Heart left ventricle (tissue), 16 donors: ENCODE measurements at places on chromosomes 1 and 21. TPM values are rescaled to one million over a fixed set of nuclear protein-coding genes. Genes with fewer than 3 reads are reported as not detected.

Gene HSD3B1
- polyA plus RNA-seq: not detected

Gene AUNIP
- polyA plus RNA-seq: not detected

Gene TNFRSF14
- polyA plus RNA-seq: 22.5 TPM

Gene GJB4
- not detected for polyA plus RNA-seq

Gene CBR1
- 69.2 TPM for polyA plus RNA-seq

Gene TEDDM1
- not detected for polyA plus RNA-seq

Gene TAS1R1
- not detected for polyA plus RNA-seq

DNA sequence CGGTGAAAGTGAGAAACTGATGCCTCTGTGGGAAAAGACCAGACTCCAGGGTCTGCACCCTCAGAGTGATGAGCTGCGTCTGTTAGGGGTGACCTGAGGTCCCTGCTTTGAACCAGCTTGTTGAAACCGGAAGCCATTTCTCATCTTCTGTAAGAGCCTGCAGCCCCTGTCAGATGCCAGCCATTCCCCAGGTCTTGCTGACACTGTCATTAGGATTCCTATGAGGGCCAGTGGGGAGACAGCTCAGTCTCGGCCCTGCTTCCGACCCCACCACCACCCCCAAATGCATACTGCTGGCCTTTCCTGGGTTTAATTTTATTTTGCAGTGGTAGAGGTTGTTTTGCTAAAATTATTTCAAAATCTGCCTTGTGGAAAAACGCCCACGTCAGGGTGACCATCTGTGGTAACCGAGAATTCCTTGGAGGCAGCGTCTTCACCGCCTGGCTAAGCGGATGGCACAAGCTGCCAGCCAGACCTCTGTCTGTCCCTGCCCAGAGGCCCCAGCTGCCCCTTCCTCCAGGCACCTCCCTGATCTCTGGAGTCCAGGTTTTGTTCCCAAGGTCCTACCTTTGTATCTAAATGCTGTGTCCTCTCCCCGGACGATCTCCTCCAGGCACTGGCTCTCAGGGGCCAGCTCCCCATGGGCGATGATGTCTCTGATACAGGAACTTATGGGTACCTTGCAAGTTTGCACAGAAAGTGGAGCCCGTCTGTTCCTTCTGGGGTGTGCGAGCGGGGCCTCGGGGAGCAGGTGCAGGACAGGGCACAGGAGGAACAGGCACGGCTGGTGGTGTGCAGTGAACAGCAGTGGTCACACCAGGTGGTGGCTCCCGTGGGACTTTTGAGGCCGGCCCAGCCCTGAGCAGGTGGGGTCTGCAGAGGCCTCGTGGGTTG, 49.9 kb downstream of the PRKCZ start:
- peak; percentile 4 for DNase-seq

- DNase-seq: no peak
Measured at GRCh38 chr21:34526241-34526617, 14.2 kb upstream of the KCNE1 start.

GRCh38 chr1:31453384-31454079, 40.5 kb downstream of the SERINC2 start:
- DNase-seq: no peak

DNA sequence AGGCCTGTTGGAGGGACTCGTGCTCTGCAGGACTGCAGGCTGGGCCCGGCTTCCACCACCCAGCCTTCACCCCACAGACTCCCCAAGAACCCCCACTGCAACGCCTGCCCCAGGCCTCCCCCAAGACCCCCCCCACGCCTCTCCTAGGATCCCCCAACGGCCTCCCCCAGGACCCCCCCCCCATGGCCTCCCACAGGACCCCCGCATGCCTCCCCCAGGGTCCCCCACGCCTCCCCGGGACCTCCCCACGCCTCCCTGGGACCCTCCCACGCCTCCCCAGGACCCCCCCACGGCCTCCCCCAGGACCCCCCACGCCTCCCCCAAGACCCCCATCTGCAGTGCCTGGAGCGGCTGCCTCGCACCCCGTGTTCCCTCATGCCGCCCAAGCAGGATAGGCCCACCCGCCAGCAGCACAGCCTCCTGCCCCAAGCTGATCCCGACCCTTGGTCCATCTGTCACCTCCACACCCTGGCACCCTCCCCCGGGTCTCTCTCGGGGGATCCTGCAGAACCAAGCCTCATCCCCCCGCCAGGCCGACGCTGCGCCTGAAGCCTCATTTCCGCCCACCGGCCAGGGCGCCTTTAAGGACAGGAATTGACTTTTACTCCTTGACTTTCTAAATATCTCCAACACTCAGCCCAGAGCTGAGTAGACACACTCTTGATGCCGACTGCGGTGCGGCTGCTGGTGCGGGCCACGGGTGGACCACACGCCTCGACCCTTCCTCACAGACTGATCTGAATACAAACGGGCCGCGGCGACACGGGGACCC, 14.1 kb upstream of the RNF223 start:
- no peak for DNase-seq

- DNase-seq: no peak
Measured at GRCh38 chr1:78501203-78501602, 10.4 kb downstream of the PTGFR start.

- no peak for DNase-seq
Measured at GRCh38 chr1:59329412-59330053, 32.6 kb downstream of the FGGY start.

DNA sequence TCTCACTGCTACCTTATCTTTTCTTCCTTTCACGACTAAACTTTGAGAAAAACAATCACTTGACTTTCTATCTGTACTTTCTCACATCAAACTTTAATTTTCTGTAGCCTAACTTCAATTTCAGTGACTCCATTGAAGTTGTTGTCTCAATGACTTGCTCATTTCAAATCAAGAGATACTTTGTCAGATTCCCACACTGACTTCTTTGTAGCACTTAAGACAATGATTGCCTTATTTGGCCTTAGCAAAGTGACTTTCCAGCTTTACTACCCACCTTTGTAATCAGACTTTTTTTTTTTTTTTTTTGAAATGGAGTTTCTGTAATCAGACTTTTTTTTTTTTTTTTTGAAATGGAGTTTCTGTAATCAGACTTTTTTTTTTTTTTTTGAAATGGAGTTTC, 37.0 kb downstream of the AGO4 start:
- no peak for DNase-seq

DNA sequence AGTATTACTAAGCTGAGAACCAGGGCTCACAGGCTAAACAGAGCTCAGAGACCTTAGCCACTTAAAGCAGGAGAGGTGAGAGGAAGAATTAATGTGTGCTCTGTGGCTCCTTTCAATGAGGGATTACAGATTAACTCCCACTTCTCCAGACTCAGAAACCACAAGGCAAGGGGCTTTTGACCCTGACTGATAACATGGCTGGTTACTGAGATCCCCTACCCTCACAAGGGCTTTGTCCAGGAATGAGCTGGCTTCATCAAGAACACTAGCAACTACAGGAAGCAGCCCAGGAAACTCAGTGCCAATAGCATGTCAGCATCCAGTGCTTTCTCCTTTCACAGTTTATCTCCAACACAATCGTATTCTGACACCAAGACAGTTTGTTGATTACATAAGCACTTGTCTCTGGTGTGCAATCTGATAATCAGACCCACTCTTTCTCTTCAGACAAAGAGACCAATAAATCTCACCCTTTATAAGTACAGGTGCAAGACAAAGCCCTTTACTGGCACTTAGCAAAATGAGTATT, 38.8 kb downstream of the ERI3 start:
- DNase-seq: no peak

GRCh38 chr1:50610563-50610962, 187.3 kb upstream of the DMRTA2 start:
- no peak for DNase-seq

GRCh38 chr1:38392861-38393260, 346.3 kb upstream of the POU3F1 start:
- no peak for DNase-seq

GRCh38 chr1:167206166-167206835, 14.4 kb upstream of the POU2F1 start:
- no peak for DNase-seq

GRCh38 chr1:157110003-157110402, 10.4 kb upstream of the ETV3L start:
- no peak for DNase-seq

DNA sequence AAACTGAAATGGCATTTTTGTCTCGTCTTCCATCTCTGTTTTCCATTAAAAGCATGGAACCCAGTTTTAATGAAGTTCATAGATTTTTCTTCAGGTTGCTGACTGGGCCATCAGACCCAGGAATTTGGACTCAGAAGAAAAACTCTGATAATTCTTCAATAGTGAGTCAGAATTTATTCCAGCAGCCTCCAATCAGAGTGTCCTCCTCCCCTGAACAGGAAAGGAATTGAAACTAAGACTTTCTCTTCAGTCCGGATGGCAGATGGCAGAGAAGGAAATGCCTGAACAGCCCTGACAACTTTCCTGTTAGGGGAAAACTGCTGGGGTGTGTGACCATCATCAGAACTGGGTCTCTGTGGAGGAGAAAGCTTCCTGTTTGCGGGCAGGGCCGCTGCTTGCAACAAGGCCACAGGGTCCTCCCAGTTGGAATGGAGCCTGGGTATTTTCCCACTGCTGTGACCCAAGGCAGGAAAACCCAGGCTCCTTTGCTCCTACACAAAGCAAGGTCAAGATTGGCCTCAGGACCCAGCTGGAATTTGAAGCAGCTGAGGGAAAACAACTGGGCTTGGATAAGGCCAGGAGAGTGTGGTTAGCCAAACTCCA, 20.7 kb downstream of the CD34 start:
- DNase-seq: peak; percentile 89

GRCh38 chr1:244730153-244730933, 77.4 kb downstream of the DESI2 start:
- DNase-seq: peak; percentile 51

- peak; percentile 84 for DNase-seq
Measured at GRCh38 chr1:25799935-25800702, at the start of gene SELENON. TSS of gene SELENON (plus strand) at chr1:25800193. CDS start at chr1:25800231, 38 bp downstream.

- DNase-seq: no peak
Measured at GRCh38 chr1:22349362-22350043, 102.1 kb upstream of the ZBTB40 start.

GRCh38 chr1:98516306-98516705, 145.2 kb upstream of the SNX7 start:
- no peak for DNase-seq

DNA sequence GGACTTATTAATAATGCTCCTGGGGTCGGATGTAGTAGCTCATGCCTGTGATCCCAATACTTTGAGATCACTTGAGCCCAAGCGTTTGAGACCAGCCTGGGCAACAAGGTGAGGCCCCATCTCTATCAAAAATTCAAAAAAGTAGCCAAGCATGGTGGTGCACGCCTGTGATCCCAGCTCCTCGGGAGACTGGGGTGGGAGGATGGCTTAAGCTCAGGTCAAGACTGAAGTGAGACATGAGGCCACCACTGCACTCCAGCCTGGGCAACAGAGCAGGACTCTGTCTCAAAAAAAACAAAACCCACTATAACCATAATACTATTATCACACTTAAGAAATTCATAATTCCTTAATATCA, 1.6 kb upstream of the DEGS1 start:
- DNase-seq: no peak

DNA sequence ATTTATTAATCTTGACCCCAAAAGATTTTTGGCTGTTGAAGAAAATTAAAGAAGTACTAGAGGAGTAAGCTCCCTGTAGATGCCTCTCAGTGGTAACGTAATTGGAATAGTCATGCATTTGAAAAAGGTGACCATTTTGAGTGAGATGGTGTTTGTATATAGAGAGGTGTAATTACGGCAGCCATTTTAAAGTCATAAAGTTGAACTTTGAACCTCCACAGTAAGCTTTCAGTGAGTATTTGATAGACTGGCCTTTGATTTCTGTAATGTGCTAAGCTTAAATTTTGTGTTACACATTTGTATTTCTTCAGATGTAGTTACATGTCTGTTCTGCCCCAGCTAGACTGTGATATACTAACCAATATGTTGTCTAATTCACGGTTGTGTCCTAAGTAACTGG, 21.5 kb upstream of the TMCO2 start:
- no peak for DNase-seq

DNA sequence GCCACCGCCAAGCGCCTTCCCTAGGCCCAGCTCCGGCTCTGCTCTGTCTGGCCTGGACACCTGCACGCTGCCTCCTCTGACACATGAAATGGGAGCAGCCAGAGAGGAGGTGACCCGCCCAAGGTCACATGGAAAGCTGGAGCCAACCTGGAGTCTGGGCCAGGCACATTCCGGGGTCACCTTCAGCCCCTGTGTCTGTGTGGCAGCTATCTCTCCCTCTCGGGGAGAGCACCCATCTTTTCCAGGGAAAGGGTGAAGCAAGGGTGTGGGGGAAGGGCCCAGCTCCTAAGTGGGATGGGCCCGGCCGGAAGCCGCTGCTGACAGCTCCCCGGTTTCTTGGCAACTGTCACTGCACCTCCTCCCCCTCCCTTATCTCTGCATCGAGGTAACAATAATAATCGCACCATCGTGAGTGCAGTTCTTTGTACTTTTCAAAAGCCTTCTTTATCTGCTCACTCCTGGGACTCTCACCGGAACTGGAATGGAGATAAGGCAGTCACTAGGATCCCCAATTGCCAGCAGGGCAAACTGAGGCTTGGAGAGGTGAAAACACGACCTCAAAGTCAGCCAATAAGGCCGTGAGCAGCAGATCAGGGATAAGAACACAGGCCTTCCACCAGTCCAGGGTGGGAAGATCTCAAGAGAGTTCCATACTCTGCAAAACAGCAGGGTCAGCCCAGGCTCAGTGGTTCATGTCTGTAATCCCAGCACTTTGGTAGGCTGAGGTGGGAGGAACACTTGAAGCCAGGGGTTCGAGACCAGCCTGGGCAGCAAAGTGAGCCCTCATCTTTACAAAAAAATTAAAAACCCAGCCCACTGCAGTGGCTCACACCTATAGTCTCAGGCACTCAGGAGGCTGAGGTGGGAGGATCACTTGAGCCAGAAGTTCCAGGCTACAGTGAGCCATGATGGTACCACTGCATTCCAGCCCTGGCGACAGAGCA, 36.9 kb downstream of the RAP1GAP start:
- no peak for DNase-seq

- no peak for DNase-seq
Measured at GRCh38 chr1:177451191-177451590, 280.4 kb downstream of the BRINP2 start.

- no peak for DNase-seq
Measured at GRCh38 chr21:39029086-39029755, 154.0 kb downstream of the PSMG1 start.

DNA sequence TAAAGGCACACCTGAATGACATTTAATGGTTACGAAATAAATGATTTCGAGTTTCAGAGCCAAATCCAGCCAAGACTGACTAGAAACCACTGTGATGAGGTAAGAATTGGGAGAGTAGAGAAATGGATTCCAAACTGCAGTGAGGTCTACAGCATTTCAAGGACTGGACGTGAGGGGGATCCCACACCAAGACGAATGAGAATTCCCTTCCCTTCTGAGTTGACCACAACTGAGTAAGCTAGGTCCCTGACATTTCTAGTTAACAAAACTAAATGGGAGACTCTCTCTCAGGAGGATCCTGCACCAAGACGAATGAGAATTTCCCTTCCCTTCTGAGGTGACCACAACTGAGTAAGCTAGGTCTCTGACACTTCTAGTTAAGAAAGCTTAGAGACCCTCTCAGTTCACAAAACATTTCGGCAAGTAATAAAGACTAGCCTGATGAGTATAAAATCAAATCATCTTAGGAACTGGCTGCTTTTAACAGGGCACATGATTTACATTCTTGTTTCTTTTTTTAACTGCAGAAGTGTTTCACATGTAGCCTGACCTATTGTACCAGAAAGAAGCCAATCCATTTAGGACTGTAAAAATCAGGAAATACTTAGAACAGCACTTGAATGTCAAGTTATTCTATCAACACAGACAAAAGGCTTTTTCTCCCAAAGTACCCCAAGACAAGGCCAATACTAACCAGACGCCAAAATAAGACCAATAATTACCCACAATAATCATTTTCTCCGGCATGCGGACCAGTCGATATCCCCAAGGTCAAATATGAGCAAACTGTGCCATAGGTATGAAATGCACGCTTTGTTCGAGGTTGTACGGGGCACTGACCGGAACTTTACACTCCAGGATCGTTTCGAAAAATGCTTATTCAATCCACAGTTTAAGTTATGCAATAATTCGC, 1.4 kb upstream of the SPATA1 start:
- DNase-seq: no peak
